NCI-H69 (cell line): ENCODE measurements at places on chromosomes 3 and 15.

DNA sequence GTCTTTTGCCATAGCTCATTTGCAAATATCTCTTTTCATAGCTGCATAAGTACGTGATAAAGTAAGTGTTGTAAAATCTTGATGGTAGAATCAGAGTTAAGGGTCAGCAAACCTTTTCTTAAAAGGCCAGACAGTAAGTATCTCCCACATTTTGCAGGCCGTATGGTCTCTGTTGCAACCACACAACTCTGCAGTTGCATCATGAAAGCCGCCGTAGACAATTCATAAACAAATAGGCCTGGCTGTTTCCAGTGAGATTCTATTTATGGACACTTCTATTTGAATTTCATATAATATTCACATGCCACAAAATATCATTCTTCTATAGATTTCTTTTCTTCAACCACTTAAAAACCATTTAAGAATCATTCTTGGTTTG lies 248.5 kb downstream of the TLE3 start:
- no peak for DNase-seq

DNA sequence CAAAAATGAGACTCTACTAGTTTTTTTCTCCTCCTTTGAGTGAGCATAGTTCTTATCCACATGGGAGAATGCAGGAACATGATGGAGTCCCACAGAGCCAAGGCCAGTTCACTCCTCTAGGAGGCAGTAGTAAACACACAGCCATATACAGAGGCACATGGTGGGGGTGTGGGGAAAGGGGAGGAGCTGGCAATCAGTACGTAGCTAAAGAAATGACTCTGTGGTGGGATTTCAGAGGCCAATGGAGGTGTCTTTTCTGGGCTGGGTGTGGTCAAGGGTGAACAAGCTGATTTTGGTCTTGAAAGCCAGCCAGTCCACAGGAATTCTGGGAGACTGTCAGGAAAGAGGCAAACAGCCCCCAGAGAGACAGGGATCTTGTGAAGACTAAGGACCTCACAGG lies 6.6 kb upstream of the RAB11A start:
- DNase-seq = peak; percentile 85

- no peak for DNase-seq
Observed at GRCh38 chr3:99579965-99580364, 58.4 kb upstream of the COL8A1 start.

DNA sequence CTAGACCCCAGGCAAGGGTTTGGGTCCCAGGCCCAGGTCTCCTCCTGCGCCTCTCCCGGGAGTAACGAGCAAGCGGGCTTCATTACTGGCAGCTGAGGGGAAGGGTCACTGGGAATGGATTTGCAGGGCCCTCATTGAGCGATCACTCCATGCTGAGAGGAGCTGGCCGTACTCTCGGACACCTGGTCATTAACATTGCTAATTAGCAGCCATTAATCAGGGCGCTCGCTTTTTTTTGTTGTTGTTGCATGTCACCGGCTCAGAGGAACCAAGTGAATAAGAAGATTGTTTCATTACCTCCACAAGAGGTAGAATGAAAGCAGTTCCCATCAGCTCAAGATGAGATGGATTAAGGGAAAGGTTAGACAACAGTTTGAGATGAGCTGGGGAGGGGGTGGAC lies 293.0 kb upstream of the ATP11B start:
- DNase-seq = peak; percentile 94

DNA sequence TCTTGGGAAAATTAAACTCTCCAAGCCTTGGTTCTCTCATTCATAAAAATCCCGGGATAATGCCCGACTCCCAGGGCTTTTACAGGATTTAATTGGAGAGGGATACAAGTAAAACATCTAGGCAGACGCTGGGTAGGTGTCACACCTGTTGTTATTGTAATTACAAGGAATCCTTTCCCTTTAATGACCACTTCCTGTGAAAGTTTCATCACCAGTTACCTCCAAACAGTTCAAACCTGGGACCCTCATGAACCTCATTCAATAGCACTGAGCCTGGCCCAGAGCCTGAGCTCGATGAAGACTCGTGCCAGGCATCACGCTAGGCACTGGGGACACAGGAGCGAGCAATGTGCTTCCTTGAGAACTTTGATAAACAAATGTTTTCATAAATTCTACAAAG lies 2.1 kb upstream of the RYK start:
- DNase-seq = peak; percentile 14

GRCh38 chr3:67016522-67017080 lies 18.5 kb downstream of the KBTBD8 start:
- DNase-seq = no peak

DNA sequence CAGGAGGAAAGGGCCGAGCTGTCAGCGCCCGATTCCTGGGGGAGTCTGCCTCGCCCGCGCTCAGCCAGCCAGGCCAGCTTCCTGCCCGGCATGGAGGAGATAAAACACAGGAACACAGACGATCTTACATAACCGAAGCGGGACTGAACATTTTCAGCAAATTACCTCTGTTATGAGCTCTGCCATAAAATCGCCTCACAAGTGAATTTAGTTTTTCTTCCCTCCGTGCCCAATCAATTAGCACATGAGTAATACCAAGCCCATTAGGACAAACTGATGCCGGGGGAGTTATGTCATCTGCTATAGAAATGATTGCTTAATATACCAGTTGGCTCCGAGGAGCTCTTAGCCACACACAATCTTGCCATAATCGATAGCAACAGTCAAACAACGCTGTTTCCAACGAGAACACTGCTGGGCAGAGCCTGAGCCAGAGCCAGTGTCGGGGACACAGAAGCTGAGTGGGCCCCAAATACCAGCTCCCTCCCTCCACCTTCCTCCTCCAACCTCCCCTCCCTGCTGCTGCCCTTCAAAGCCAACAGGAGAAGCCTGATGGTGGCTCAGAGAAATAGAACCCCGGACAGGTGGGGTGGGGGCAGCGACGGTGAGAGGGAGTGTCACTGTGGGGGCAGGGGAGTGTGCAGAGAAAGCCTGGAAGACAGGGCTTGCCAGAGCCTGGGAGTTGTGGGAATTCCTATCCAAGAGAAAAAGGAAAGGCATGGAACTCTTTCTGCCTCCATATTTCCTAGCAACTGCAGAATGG lies 279.4 kb upstream of the TLE3 start:
- peak; percentile 54 for DNase-seq

DNA sequence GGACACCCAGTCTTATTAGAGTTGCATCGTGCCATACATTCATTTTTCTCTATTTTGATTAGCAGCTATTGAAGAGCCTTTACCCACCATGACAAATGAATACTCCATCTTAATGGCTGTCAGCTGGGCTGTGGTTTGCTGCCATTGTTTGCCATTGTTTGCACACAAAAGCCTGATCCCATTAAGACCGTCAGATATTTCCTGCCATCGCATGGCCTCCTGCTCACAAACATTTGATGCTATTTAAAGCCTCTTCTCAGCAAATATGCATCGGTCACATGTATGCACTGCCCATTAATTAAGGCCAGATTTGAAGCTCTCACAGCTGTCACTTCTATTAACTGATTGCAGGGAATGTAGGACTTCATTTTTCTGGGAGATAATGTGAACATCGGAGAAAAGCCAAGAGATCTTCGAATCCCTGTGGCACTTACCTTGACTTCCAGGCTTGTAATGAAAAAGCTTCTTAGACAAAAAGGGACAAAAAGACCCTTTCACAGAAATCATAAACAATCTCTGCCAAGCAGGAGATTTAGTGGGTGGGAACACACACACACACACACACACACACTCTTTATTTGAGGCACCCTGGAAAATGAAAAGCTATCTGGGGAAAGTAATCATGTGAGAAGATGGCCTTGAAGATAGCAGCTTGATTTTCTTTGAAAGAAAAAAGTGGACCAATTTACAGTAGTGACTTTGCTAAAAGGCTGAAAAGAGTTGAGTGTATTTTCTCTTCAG lies 175.4 kb upstream of the NR2E3 start:
- DNase-seq = peak; percentile 81

GRCh38 chr15:71654042-71654719 lies 156.2 kb upstream of the NR2E3 start:
- DNase-seq = peak; percentile 48

- peak; percentile 93 for DNase-seq
Observed at GRCh38 chr3:138673641-138674530, 65.3 kb downstream of the FAIM start.

- no peak for DNase-seq
Observed at GRCh38 chr3:133426721-133427120, 26.9 kb downstream of the BFSP2 start.
